ENCODE measurements at places on chromosomes 16 and 17. TPM values are rescaled to one million over a fixed set of nuclear protein-coding genes. Genes with fewer than 3 reads are reported as not detected.

PPM1D gene
- total RNA-seq, result 25.9 TPM

DNA sequence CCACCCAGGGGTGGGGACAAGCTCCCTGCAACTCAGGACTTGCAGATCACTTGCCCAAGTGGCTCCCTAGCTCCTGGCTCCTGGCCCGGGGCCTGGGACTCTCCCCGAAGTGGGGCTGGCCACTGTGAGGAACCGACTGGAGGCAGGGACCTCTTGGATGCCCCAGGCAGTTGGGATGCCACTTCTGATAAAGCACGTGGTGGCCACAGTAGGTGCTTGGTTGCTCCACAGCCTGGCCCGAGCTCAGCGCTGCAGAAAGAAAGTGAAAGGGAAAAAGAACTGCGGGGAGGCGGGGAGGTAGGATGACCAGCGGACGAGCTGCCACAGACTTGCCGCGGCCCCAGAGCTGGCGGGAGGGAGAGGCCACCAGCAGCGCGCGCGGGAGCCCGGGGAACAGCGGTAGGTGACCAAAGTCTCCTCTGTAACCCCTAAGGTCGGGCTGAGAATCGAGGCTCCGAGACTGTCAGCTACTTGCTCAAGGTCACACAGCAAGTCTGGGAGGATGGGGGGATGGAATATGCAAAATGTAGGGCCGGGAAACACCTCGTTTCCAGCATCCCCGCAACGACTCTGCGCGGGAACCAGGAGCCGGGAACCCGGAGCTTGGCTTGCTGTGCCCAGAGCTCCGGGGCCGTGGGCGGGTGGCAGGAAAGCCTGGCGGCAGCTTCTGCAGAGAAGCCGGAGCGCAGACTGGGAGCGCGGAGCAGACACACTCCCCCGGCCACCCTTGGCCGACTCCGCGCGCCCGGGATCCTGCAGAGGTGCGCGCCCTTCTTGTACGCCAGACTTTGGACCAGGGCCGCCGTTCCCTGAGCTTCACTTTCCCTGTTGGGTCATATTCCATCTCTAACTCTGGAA lies 1.9 kb downstream of the CIITA start:
- H3K4me3 ChIP-seq, result peak overlapping the region; percentile 43
- H3K4me1 ChIP-seq, result peaks cover 28% of the 10 kb centered on the region
- peaks cover 8% of the 10 kb centered on the region for H3K27me3 ChIP-seq
- no peaks in the 10 kb centered on the region for H3K36me3 ChIP-seq

- H3K27ac ChIP-seq, result no peak overlapping the region
- H3K36me3 ChIP-seq, result no peaks in the 10 kb centered on the region
- DNase-seq, result no peak
- H3K4me3 ChIP-seq, result no peak overlapping the region
- no peaks in the 10 kb centered on the region for H3K27me3 ChIP-seq
- H3K4me1 ChIP-seq, result no peaks in the 10 kb centered on the region
These were observed 11.0 kb upstream of the KATNB1 start for GRCh38 chr16:57724531-57724930.

- DNase-seq, result no peak
- no peak overlapping the region for H3K4me3 ChIP-seq
- no peaks in the 10 kb centered on the region for H3K27me3 ChIP-seq
- H3K27ac ChIP-seq, result no peak overlapping the region
- no peaks in the 10 kb centered on the region for H3K4me1 ChIP-seq
These were observed 80.6 kb downstream of the AMFR start for GRCh38 chr16:56344518-56345405.

DNA sequence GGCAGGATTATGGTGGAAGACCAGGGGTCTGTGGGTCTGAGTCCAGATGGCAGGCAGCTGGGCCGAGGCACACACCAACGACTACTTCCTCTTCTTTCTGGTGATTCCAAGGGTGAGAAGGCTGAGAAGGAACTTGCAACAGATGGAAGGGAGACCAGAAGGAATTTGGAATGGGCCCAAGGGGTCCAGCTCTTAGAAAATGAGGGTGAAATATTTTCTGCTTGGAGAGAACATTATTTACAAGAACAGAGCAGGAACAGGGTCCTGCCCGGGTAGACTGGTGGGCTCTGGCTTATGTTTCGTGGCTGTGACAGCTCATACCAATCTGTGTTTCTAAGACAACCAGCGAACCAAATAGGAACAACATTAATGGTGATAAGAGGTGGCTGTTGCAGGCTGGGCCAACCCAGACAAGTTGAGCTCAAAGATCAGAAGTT lies 36.6 kb downstream of the CCDC42 start:
- no peaks in the 10 kb centered on the region for H3K27me3 ChIP-seq
- H3K36me3 ChIP-seq, result no peaks in the 10 kb centered on the region
- no peak for DNase-seq

GRCh38 chr16:10579965-10580882 lies at the start of gene EMP2:
TSS of gene EMP2 (minus strand) at chr16:10580598. CDS start at chr16:10547617, 32,981 bp downstream.
- H3K27ac ChIP-seq, result peak within 1 kb of the TSS; percentile 84
- H3K36me3 ChIP-seq, result no peaks in the 10 kb centered on the region
- H3K27me3 ChIP-seq, result no peaks in the 10 kb centered on the region
- H3K4me1 ChIP-seq, result no peaks in the 10 kb centered on the region

GRCh38 chr17:76331083-76331482 lies 22.6 kb downstream of the PRPSAP1 start:
- peaks cover 11% of the 10 kb centered on the region for H3K4me1 ChIP-seq
- H3K4me3 ChIP-seq, result no peak overlapping the region
- no peak overlapping the region for H3K27ac ChIP-seq
- H3K36me3 ChIP-seq, result no peaks in the 10 kb centered on the region
- DNase-seq, result no peak
- no peaks in the 10 kb centered on the region for H3K27me3 ChIP-seq
